Thymus (tissue), 14 donors: ENCODE measurements at places on chromosomes 6 and 20.

- DNase-seq = no peak
These were observed 12.4 kb downstream of the DAAM2 start for GRCh38 chr6:39804466-39805065.

- DNase-seq = no peak
These were observed 9.3 kb downstream of the BMP5 start for GRCh38 chr6:55866128-55866527.

DNA sequence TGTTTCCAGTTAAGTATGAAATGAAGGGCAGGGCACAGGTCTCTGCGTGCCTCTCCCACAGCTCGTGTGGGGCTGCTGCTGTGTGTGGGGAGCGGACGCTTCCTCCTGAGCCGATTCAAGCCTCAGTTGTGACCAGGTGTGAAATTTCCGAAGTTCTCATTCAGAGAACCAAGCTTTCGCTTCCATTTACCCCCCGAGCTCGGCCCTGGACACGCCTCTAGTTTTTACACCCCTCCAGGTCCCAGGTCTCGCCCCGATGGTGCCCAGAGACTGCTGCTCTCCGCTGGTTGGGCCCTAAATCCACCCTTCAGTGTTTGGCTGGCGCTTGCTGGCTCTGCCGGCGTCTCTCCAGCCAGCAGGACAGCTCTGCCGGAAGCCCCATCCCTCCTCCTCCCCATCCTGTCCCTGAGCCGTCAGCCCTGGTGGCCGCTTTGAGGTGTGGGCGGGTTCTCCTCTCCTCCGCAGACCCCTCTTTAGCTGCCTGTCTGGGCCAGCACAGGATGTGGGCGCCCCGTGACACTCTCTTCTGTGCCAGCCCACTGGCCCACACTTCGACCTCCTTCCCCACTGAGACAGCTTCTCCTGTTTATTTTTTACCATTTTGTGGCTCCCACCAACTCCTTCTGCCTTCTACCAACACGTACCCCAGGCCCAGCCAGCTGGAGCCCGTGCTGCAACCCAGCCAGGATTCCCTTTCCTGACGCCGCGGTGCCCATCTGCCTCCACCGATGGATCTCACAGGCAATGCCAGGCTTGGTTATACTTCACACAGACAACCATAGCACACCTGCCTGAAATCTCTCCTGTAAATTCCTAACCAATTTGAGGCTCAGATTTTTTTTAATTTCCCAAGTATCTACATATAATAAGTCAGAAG, 142.8 kb downstream of the DLL1 start:
- peak; percentile 24 for DNase-seq

GRCh38 chr6:153340568-153340967, 209.5 kb upstream of the RGS17 start:
- no peak for DNase-seq

GRCh38 chr20:56121850-56122249, 116.5 kb upstream of the CBLN4 start:
- DNase-seq = no peak

- DNase-seq = no peak
These were observed 397.5 kb downstream of the TAF4 start for GRCh38 chr20:61668065-61668650.

- DNase-seq = no peak
These were observed 1.7 kb upstream of the BLCAP start for GRCh38 chr20:37529214-37529967.

- no peak for DNase-seq
These were observed 26.6 kb upstream of the TGM2 start for GRCh38 chr20:38191654-38192053.

DNA sequence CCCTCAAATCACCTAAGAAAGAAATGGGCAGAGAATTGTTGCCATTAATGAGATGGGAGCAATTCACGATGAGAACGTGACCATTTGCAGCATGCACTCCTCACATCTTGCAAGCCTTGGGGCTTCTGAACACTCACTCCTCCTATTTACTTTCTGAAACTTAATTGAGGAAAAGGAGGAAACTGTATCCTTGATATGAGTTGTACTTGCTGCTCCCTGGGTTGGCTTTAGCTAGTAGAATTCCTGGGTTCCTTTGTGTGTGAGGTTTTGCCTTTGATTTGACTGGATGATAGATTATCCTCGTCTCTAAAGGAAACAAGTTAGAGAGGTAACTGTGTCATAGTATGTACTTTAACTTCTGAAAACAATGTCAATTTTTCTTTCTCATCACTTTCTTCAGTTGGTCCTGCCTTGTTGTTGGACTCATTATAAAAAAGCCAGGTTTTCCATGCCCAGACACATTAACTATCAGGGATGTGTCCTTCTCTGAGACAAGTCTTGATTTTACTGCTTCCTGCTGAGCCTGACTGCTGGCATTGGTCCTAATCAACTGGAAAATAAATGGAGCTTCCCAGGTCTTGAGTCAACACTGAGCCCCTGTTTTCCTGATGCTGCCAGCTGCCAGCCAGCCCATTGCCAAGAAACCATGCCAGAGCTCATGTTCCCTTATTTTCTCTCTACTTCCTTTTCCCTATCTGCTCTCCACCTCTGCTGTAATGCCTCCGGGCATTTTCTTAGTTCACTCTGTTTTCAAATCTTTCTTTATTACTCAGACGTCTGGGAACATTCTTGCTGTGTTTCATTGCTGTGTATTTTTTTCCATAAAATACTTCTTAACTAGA, 6.0 kb upstream of the MRAP2 start:
- DNase-seq = no peak

DNA sequence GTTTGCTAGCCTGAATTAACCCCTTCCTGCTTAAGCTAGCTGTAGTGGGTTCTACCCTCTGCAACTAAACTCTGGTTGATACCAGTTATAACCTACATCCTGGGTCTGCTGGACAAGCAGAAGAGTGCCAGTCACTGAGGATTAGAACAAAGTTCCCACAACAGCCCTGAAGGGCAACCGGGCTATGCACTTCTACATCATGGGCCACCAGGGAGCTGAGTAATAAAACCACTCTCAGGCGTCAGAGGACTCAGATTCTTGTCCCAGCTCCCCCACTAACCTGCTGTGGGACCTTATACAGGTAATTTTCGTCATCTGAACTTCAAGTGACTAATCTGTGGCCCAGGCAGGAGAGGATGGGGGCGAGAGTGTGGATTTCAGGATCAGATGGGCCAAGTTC, 56.8 kb downstream of the EYA2 start:
- no peak for DNase-seq

DNA sequence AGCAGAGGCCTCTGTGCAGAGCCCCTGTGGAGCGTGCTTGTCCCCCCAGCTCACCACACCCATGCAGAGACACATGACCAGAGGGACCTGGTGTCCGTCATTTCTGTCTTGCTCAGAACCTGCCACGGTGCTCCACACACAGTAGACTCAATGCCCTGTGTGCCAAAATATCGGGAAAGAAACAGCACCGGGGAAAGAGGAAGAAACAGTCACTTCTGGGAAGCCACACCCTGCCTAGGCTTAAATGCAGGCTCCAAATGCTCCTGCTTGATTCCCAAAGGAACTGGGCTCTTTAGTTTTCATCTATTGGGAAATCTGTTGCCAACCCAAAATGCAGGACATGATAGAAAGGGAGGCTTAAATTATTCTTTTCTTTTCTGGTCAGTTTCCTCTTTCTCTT, 503.9 kb downstream of the CD83 start:
- DNase-seq = no peak
